ENCODE measurements at places on chromosomes 4 and X.

- DNase-seq, result no peak
Measured at GRCh38 chr4:20433097-20433705, 181.5 kb downstream of the SLIT2 start.

DNA sequence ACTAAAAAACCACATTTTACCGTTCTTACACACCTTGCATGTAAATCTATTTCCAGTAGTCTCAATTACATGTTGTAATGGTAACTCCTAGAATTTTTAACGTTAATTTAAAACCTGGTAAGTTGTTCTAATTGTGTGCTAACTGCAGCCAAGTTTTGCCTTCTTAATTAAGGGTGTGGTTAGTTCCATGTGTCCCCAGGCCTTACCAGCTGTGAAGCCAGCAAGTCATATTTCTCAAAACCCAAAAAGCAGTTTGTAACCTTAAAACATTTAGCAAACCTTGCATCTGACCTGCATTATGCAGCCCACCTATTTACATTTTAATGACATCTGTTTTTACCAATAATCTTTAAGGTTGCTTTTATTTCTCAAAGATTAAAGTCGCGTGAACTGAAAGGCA, 18.4 kb upstream of the FAM47E start:
- no peak for DNase-seq

GRCh38 chr4:185782523-185782922, 29.5 kb downstream of the SORBS2 start:
- DNase-seq, result no peak

- DNase-seq, result no peak
Measured at GRCh38 chr4:140331245-140331644, 42.2 kb upstream of the SCOC start.

DNA sequence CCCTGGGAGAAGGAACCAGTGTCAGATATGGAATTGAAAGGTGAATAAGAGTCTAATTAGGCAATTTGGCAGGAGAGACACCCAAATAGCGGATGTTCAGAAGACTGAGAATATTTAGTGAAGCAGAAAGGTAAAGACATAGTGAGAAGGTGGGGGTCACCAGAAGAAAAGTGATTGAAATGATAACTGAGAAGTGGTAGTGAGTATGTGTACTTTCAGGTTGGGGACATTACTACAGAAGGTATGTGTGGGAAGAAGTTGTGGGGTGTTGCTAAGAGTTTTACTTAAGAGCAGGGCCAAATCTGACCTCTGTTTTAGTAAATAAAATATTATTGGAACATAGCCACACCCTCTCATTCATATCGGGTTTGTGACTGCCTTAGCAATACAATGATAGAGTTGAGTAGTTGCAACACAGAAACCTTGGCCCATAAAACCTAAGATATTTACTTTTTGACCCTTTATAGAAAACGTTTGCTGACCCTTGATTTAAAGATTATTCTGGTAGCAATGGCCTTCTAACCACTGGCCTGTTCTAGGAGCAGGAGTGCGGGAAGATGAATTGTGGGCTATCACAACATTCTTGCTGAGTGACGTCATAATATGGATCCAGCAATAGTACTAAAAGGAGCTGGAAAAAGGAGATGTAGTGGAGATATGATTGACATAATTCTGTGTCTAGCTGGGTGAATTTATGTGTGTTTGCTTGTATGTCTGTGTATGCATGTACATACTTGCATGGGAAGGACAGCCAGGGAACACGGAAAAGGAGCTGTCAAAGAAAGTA, 115.3 kb downstream of the HS3ST1 start:
- DNase-seq, result no peak

DNA sequence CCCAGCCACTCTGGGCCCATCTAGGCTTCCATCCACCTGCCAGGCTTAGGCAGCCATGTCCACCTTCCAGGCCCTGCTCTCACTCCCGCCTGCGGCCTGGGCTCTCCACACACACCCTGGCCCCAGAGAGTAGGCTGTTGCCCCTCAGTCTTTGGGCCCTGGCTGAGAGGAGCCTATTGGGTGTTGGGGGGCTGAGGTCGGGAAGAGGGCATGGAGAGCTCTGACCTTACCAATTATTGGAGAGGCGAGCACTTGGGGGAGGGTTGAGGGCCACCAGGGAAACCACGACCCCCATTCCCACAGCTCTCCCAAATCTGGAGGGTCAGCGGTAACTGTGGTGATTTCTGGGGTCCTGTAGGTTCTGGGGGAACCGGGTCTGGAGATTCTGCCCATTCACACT, 38.2 kb downstream of the HTRA3 start:
- DNase-seq, result no peak

DNA sequence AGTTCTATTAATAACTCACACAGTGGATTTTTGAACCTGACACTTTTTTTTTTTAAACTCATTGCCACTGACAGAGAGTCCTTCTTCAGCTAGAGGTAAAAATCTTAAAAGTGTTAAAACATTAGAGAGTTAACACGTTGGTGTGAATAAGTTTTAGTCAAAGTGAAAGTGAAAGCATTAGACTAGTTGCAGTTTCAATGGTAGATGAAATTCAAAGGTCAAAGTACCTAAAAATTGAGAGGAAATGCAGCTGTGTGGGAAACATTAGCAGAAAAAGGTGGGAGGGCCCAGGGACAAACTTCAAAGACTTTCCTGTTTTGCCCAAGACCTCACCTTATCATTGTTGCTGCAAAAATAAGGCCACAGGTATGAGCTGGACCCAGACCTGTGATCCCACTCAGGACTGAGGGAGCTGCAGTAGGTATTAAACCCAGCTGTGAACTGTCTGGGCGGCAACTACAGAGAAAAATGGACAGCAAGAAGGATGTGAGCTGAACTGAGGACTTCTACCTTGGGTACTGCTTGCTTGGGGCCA, 17.6 kb upstream of the GABRA4 start:
- no peak for DNase-seq

- DNase-seq, result no peak
Measured at GRCh38 chr4:55256787-55257186, 89.3 kb upstream of the SRD5A3 start.

GRCh38 chrX:8179656-8180055, 8.6 kb upstream of the VCX2 start:
- DNase-seq, result no peak

DNA sequence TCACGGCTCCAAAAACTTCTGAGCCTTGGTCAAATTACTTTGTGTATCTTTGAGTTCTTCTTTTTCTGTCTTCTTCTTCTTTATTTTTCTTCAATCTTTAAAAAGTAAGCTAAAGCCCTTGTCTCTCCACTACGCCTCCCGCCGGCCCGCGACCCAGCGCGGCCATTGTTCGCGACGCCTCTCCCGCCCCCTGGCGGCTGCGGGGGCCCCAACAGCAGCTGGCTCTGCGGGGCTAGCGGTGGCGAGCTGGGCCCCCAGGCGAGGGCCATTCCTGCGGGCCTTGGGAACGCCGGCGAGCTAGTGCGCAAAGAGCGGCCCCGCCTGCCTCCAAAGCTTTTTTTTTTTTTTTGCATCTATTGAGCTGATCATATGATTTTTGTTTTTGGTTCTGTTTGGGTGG, 119.1 kb downstream of the TGIF2LX start:
- DNase-seq, result no peak

GRCh38 chr4:81490403-81491160, 18.9 kb upstream of the RASGEF1B start:
- no peak for DNase-seq

DNA sequence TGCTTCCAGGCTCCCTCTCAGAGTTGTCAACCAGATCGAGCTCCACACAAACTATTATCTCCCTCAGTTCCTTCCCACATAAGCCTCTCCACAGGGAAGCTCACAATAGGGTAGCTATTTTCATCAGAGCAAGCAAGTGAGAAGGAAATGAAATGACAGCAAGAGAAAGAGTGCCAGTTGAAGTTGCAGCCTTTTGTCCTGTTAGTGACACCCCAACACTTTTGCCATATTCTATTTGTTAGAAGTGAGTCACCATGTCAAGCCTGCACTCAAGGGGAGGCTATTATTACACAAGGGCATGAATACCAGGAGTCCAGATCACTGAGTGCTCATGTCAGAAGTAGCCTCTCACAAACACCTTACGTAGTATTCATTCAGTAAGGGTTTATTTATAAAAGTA, 266.3 kb upstream of the NOCT start:
- no peak for DNase-seq

DNA sequence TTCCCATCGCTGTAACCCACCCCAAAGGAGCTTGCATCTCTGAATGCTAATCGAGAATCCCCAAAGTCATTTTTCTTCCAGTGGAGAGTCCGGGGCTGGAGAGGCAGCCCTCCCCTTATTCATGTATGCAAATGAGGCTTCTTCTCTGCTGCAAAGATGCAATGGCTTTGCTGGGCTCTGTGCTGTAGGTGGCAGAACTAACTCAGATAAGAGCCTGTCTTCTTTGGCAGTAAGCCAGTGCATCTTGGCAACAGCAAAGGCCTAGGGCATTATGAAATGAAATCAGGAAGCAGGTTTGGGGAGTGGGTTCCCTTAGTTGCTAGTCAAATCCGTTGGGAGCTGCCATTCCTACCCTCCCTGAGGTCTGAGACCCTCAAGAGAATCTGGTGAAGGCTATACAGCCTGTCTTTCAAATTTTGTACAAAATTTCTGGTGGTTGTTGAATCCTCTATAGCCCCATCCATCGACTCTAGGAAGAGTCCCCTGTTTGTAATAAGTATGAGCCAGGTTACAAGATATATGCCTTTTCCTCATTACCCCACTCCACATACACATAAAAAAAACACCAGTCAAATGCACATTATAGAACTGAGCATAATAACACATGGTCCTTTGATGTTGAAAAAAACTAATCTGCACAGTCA, 290.6 kb upstream of the TAPT1 start:
- no peak for DNase-seq

Data from effector CD8-positive, alpha-beta T cell (primary cell).